MM.1S (cell line): ENCODE measurements at places on chromosomes 3 and 15.
A peak's percentile ranks its signal among the peaks of the same experiment; 100 is the strongest.

DNA sequence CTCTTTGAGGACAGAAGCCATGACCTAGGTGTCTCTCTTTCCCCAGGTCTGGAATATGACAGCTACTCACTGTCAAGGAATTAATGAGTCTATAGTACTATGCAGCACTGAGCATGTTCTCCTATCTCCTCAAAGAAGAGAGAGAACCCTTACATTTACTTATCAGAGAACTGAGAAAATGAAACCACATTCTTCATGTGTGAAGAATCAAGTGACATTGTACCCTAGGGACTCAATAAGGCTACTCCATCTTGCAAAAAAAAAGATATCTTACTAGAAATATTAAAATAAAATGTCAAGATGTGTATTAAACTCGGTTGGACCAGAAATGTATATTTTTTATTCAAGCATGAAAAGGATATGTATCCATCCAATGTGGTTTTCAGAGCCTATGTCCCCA lies 133.2 kb upstream of the COL8A1 start:
- DNase-seq, result no peak

GRCh38 chr3:37477711-37478487 lies 303.5 kb upstream of the LRRFIP2 start:
- DNase-seq, result no peak

DNA sequence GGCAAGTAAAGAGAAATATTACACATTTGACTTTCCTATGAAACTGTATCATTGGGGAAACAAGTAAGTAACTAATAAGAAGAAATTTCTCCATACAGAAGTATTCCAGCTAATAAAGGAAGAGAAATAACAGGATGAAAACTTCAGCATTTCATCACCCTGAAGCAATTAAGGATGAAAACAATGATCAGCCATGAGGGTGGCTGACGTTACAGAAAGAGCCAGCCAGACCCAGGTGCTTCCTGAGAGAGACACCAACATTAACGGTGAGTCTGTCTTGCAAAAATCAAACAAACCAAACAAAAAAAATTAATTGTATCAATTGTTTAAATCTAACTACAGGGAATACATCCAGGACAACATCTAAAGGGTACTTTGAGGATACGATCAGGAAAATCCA lies 190.0 kb downstream of the ARRDC4 start:
- DNase-seq, result peak; percentile 18

- DNase-seq, result no peak
Observed at GRCh38 chr3:66372681-66373350, 128.0 kb downstream of the LRIG1 start.

DNA sequence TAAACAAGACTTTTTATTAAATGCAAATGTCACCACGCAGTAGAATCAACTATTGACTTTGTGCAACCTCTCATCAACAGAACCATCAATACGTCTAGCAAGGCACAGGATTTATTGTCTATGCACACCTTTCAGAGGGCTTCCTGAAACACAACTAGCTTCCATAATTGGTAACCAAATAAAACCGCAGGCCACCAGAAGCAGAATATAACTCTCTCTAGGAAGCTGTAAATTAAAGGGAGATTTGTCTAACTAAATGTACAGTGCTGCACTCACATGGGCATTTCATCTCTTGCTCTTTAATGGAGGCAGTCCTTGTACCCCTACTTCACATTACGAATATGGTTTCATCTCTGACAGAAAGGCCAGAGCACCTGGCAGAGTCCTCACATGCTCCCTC lies 93.0 kb downstream of the FHIT start:
- DNase-seq, result no peak

GRCh38 chr3:60746695-60747416 lies 504.4 kb downstream of the FHIT start:
- DNase-seq, result no peak

DNA sequence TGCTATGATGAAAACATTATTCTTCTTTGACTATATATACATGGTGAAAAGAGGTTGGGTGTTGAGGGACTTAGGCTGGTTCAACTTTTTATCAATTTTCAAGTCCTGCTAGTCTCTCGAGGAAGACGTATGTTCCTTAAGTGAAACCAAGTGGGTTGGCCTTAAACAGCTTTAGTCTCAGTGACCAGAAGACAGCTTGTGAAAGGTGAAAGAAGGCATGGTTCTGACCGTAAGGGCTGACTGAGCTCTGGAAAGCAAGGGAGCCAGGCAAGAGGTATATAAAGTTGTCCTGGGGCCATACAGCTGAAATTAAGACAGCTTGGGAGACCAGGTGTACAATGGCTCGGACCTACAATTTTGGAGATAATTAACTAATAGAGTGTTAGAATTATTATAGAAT lies 128.9 kb upstream of the TP63 start:
- DNase-seq, result peak; percentile 34
